Epithelial cell of prostate (primary cell): ENCODE measurements at places on chromosomes 3 and 15.

DNA sequence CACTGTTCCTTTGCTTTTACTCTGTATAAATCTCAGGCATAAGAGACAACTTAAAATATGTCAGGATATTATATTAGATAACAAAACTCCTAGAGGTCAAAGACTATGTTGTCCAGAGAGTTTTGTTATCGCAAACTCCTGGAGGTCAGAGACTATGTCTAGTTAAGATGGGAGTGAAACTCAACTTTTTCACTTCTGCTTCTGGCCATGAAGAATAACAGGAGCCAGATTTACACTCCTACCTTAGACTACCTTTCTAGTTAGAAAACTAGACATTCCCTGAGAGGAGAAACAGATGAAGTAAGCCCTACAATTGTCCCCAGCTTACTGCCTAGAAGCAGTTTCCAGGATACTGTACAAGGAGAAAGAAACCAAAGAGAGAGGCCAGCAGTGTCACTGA is 255.4 kb upstream of the UBE2E1 start:
- no peak for DNase-seq

DNA sequence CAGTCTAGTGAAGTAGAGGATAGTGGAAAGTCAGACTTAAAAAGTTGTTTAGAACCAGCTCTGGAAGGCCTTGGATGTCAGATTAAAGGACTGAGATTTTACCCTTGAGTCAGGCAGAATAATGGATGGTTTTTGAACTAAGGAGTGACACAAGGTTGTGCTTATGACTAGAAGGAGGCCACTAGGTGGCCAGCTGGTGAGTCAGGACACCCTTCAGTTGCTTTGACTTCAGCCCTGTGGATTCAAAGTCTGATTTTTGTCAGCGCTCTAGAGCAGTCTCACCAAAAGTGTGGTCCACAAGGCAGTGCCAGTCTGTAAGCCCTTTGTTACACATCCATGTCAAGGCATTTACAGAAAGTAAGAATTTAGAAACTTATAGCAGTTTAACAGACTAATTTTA is 3.8 kb upstream of the GABPB1 start:
- no peak for DNase-seq

GRCh38 chr3:23244324-23245041 is 41.4 kb downstream of the UBE2E2 start:
- DNase-seq = no peak

DNA sequence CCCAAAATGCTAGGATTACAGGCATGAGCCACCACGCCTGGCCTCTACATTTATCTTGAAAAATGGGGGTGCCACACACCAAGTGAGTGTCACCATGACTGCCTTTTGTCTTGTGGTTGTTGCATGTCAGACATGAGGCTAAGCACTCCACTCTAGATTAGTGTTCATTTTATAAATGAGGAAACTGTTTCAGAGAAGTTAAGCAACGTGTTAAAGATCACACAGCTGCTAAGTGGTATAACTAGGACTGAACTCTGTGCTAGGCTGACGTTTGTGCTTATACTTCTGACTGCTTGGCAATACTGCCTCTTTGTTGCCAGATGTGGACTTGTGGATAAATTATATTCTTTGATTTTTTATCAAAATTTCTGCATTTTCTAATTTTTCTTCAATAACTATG is 50.8 kb upstream of the SMAD6 start:
- no peak for DNase-seq

DNA sequence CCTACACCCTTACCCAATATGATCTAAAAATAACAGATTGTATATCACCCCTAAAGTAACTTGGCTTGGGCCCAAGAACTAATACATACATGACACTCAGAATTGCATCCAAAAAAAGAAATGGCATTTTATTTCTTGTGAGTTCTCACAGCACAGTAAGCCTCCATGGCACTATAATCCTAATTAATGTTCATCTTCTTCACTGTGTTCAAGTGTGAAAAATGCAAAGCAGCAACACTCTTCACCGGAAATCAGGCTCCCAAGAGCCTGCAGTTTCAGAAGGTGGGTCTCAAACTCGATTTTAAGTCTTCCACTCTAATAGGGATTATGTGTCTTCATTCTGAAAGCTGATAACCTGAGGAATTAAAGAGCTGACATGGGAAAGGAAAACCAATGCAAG is 142.8 kb upstream of the TSC22D2 start:
- DNase-seq = no peak

DNA sequence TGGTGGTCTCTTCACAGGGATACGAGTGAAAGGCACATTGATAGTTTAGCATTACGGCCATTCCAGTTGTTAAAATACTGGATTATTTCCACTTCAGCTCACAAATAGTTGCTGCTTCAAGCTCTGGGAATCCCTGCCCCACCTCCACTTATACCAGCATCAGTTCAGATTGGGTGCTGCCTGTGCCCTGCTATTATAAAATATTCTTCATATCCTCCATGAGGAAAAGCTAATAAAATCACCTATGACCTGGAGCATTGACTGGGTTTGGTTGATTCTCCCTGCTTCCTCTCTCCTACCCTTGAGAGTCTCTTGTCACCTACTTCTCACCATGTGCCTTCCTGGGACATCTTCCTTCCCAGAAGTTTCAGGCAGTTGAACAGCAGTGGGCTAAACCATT is 529.0 kb downstream of the MCTP2 start:
- DNase-seq = no peak

DNA sequence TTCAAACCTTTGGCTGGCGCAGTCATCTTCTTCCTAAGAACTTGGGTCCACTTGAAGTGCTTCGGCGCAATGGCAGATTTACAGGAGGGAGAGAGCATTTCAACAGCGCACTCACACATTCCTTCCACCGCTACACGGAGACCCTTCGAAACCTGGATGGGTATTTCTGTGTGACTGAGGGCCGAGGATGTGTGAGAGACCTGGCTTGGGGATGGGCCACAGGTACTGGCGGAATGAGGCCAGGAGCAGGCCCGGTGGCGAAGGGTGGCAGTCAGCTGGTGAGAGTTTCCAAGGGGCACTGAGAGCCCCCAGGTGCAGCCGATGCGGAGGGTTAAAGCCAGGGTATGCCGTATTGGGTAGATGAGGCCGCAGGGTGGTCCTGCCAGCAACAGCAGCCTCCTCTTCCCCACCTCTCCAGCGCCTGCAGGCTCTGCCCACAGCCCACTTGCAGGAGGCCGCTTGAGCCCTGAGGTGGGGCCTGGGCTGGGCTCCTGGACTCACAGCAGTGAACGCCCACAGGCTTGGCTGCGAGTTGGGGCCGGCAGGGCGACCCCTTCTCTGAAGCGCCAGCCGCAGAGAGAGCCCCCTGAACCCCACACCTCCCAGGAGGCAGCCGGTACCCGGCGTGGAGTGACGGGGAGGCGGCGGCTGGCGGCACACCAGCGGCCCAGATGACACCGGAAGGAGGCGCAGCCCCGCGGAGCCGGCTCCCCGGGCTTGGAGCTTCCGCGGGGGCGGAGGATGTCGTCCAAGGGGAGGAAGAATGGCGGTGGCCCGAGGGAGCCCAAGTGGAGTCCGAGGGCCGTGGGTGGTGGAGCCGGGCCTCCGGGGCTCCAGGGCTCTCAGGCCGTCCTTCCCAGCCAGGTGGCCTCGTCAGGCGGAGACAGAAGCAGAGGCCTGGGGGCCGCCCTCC is 166.5 kb downstream of the NSMCE3 start:
- no peak for DNase-seq

- no peak for DNase-seq
These were observed 25.5 kb upstream of the CSPG4 start for GRCh38 chr15:75738014-75738646.

DNA sequence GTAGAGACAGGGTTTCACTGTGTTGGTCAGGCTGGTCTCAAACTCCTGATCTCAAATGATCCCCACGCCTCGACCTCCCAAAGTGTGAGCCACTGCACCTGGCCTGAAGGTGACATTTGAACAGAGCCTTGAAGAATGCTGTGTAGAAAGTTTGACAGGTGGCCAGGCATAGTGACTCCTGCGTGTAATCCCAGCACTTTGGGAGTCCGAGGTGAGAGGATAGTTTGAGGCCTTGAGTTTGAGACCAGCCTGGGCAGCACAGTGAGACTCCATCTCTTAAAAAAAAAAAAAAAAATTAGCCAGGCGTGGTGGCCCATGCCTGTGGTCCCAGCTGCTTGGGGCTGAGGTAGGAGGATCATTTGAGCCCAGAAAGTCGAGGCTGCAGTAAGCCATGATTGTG is 1.5 kb downstream of the IQGAP1 start:
- DNase-seq = no peak

- DNase-seq = no peak
These were observed 602 bp upstream of the SLTM start for GRCh38 chr15:58934114-58934447.
